Right hindlimb (tissue), 1 donor: ENCODE measurements at places on chromosomes 6 and 20.

GRCh38 chr20:21090721-21091120, 15.4 kb downstream of the LINC00237 start:
- no peak for DNase-seq

- DNase-seq: no peak
Observed at GRCh38 chr20:43549416-43550065, 9.3 kb upstream of the SGK2 start.

DNA sequence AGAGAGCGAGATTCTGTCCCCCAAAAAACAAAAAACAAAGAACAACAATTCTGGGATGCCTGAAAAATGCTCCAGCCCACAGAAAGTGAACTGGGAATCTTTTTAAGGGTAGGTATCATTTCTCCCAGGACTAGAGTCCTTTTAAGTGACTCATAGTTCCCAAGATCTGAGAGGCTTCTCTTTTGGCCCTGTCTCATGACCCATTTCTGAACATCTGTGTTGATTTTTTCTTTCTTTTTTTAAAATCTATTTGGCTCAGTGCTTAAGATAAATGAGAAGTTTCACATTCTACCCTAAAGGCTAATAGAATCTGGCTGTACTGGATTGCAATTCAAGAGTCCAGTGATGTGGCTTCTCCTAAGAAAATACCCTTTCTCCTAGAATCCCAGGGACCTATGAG, 217.6 kb upstream of the FOXQ1 start:
- DNase-seq: no peak

DNA sequence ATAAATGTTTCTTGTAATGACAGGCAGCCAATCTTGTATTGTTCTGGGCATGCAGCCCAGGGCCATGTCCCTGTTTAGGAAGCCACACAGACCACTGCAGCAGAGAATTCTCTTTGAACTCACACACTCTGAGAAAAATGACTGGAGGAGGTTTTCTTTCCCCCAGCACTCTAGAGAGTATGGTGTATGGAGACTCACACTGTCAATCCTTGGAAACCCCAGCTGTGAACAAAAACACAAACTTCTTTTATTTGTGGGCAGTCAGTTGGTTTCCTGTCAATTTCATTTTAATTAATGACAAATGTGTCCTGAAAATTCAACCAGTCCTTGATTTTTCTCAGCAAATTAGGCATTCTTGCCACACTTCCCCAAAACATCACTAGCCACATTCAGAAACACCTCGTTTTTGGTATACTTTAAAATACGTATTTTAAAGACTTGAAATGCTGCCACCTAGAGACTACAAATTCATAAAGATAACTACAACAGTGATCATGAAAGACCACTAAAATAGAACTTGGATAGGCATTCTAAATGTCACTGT, 52.9 kb upstream of the UFL1 start:
- DNase-seq: peak; percentile 27

GRCh38 chr20:955111-955510, 39.0 kb upstream of the ANGPT4 start:
- DNase-seq: no peak

- no peak for DNase-seq
Observed at GRCh38 chr6:142845143-142845571, 99.8 kb downstream of the HIVEP2 start.

- DNase-seq: no peak
Observed at GRCh38 chr20:12287575-12287974, 369.9 kb downstream of the BTBD3 start.

GRCh38 chr6:166075186-166075585, 92.5 kb downstream of the TBXT start:
- no peak for DNase-seq

GRCh38 chr20:39910536-39910935, 778.5 kb downstream of the MAFB start:
- no peak for DNase-seq

DNA sequence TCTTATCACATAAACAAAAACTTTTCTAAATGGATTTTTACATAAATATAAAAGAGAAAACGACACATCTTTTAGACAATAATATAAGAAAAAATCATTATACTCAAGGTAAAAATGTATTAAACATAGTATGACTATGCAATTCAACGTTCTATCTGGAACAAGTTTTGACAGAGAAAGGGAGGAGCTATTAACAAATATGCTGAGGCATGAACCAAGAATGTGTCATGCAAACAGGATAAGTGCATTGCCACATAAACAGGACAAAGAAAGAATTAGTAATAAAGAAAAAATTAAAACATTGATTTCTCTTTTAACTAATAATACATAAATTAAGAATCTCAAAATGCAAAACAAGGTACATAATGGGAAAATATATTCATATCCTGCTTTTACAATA, 1353.4 kb upstream of the GJE1 start:
- no peak for DNase-seq

- DNase-seq: no peak
Observed at GRCh38 chr6:125170376-125170775, 16.8 kb downstream of the TPD52L1 start.

- no peak for DNase-seq
Observed at GRCh38 chr6:53333439-53334408, 15.0 kb downstream of the ELOVL5 start.

GRCh38 chr20:36133821-36134220, 20.7 kb upstream of the EPB41L1 start:
- DNase-seq: no peak

DNA sequence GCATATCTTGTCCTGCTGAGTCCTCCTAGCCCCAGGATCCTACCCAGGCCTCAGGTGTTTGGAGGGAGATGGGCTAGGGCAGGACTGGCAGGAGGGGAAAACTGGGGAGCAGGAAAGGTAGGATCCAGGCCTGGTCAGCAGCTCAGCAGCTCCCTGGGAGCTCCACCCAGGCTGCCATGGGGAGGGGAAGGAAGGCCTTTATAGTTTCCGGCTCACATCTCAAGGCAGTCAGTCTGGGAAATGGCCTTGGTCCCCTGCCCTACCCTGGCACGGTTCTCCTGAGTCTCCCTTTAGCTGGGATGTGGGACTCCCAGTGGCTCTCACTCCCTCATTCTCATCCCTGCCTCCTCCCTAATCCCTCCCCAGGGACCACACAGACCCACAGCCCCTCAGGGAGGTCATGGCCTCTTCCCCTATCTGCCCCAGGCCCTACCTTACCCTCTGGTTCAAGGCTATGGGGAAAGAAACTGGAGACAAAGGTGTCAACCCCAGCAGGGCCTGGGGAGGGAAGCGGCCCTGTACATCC, 1.6 kb downstream of the SLC44A4 start:
- DNase-seq: no peak

DNA sequence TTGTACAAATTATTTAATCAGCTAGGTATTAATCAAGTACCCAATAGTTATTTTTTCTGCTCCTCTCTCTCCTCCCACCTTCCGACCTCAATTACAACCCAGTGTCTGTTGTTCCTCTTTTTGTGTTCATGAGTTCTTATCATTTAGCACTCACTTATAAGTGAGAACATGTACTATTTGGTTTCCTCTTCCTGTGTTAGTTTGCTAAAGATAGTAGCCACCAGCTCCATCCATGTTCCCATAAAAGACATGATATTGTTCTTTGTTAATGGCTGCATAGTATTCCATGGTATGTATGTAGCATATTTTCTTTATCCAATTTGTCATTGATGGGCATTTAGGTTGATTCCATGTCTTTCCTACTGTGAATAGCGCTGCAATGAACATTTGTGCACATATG, 652.8 kb upstream of the CITED2 start:
- no peak for DNase-seq

DNA sequence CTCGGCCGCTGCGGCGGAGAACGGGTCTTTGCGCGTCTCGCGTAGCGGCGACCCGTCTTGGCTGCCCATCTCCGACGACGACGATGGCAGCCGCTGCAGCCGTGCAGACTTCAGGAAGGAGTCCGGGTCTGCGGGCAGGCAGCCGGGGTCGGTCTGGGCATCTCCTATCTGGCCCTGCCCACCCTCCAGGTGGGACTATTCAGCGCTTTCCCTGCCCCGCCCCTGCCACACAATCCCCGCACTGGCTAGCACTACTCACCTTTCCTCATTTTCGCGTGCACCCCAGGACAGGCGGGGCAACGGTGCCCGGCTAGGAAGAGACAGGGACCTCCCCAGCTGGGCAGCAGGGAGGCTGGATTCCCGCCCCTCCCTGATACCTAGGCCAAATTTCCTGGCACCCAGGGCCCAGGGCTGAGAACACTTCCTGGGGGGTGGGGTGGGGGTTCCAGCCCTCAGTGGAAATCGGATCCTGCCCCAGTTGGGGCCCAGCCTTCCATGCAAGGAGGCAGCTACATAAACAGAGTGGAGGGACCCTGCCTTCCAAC, 9.2 kb downstream of the GGT7 start:
- no peak for DNase-seq

DNA sequence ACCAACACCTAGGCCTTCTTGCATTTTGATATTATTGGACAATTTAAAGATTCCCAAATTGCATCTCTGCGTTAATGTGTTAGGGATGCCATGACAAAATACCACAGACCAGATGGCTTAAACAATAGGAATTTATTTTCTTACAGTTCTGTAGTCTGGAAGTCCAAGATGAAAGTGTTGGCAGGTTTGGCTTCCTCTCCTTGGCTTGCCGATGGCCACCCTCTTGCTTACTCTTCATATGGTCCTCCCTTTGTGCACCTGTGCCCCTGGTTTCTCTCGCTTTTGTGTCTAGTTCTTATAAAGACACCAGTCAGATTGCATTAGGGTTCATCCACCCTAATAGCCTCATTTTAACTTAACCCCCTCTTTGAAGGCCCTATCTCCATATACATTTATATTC, 842.4 kb upstream of the FLRT3 start:
- no peak for DNase-seq
